ENCODE measurements at places on chromosomes 1 and 21.

- DNase-seq: no peak
Observed at GRCh38 chr1:182206626-182207239, 145.2 kb upstream of the ZNF648 start.

GRCh38 chr21:32372755-32373154, 20.1 kb downstream of the URB1 start:
- no peak for DNase-seq

GRCh38 chr1:192171123-192171522, 12.9 kb downstream of the RGS18 start:
- DNase-seq: no peak

DNA sequence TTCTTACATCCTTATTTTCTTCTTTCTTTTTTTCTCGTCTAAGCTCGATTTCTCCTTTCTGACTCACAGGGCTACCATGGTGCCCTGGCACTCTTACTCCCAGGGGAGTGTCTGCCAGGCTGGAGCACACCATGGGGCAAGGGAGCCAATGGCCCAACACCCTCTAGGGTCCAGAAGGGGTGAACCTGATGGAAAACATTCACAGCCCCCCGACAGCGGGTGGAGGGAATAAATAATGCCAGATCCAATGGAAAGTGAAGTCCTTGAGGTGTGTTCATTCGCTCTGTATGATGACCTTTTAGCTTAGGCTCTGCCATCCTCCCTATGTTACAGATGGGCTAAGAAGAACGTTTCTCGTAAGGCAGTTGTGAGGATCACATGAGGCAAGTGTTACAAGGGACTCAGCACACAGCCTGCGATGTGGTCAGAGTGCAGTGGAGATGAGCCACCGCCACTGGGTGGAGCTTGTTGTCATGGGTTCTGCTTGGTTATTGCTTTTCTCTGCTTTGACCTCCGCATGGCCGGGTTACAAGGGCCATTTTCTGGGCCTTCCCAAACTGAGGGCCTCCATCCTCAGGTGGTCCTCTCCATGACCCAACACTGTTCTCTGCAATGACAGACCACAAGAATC, 3.5 kb upstream of the FCMR start:
- DNase-seq: no peak

DNA sequence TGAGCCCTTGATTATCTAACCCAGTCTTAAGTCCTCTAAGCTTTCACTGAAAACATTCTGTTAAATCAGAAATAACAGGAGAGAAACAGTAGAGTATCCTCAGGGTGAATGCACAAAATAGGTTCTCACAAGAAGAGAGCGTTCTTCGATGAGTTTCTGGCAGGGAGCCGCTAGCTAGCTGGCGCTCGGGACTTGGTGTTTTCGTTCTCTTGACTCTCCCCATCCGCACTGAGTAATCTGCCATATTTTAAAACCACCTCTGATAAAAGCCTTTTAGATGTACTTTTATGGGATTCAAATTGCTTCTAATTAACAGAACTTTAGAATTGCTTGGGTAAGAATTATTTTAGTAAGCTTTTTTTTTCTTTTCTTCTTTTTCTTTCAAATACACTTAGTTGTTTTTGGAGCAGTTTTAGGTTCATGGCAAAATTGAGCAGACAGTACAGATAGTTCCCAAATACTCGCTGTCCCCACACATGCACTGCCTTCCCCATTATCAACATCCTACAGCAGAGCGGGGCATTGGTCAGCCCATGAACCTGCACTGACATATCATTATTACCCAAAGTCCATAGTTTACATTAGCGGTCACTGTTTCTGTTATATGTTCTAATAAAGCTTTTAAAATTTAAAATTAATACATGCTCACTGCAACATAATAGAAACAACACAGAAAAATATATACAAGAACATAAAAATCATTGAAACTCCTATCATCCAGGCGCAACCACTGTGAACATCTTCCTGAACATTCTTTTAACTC, 35.4 kb downstream of the PRDM2 start:
- peak; percentile 31 for DNase-seq

GRCh38 chr1:197526736-197527371, 248.4 kb downstream of the DENND1B start:
- no peak for DNase-seq

GRCh38 chr1:4595341-4596225, 58.8 kb upstream of the AJAP1 start:
- no peak for DNase-seq

DNA sequence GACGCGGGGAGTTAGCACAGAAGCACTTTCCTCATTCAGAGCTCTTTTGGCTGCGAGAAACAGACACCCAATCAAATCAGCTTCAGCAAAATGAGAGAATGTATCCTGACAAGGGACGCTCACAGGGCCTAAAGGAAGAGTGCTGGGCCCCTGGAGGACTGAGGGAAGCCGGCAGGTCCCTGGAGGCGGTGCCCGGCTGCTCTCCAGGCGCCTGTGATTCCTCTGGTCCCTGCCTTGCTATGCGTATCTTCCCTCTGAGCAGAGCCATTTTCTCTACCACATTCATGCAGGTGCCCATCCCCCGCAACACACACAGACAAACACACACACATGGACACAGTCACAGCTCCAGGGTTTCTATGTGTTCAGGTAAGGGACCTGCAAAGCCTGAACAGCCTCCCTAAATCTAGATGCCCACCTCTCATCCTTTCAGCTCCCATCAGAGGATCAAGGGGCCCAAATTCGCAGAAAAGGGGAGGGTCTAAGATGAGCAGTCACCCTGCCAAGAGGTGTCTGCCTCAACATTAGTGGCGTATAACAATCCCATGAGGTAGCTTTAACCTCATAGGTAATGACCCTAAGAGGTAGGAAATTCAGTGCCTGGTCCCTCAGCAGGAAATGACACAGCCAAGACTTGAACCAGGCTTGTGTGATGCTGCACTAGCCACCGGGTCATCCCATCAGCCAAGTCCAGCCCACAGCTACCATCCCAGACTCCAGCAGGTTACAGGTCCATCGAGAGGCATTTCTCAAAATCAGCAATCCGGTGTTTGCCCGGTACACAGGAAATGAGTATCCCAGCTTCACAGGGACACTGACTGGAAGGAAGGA, 29.0 kb downstream of the PTAFR start:
- no peak for DNase-seq

GRCh38 chr1:193456811-193457280, 270.4 kb upstream of the B3GALT2 start:
- no peak for DNase-seq

DNA sequence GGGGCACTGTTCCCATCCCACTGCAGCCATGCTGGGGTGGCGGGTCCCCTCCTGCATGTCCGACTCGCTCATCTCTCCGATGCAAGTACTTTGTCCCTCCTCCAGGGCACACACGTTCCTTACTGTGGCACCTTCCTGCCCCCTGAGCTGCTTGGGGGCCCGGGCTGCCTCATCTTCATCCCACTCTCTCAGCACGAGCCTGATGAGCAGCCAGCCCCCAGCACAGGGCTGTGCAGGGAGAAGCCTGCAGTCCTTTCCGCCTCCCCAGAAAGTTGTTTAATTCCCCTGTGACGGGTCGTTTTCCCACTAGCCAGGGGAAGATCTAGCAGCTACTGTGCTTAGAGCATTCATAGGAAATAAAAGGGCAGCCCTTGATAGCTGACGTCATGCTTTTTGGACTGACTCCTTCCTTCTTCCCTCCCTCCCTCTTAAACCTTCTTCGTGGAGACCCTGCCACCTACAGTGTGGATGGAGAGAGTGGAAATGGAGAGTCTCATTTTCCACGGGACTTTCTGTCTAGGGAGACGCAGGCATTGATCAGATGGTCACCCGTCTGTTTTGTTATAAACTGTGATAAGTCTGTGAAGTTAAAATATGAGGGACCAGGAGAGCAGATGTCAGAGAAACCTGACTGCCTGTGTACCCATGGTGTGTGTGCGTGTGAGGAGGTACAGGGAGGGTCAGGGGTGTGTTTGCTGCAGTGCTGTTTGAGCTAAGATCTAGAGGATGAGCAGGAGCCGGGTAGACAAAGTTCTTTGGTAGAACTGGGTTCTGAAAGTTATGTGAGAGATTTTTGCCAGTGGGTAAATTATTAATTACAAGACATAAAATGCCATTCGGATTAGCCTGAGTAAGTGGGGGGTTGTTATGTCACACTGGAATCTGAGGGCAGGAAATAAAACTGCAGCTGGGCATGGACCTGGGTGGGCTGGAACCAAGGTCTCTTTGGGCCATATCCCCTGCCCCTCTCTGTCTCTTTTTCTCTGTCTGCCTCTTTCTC, 34.3 kb downstream of the GPR137B start:
- peak; percentile 20 for DNase-seq

DNA sequence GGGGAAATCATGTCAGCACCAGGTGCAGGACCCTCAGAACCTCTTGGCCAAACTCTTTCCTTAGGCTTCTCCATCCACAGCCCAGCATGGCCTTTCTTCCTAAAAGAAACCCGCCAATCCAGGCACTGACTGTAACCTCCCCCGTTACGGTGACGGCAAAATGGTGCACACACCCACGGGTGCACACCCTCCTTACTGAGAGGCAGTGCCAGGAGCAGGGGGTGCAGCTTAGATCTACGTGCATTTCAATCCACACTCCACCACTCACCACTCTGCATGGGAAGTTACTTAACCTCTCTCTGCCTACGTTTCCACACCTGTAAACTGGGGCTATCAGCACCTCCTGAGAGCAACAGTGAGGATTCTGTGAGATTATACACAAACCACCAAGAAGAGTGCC, 31.0 kb downstream of the SUSD4 start:
- DNase-seq: no peak

DNA sequence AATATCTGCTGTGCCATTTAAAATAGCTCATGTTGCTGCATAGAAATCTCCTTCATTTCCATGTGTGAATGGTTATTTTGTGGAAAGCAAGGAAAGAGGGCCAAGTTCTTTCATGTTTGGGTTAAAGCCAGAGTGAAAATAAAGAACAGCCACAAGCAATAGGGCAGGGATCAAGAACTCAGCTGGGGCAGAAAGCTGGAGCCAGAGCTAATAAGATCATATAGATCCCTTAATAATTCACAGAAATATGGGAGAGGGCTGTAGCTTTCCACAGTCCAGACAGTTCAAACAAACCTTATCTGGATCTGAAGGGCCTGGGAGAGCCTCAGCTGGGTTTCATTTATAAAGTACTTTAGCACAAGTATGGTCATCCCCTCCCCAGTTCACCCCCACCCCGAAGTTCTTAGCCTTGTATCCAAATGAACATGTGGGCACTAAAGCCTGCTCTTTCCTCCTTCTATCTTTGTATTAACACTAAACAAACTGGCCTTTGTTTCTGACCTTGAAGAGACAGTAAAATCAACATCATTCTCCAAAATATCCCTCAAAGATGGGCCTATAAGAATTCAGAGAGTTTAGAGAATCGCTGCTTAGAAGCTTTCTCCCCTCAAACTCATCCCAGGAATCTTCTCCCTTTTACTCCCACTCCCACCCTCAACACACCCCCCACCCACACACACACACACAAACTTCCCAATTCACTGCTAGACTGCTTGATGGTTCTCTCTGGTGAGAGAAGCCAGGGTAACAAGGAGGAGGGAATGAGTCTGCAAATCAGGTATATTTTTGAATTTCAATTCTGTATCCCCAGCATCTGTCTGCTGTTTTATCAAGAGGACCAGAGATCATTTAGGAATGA, 41.7 kb downstream of the UTP25 start:
- DNase-seq: no peak

- no peak for DNase-seq
Observed at GRCh38 chr1:158728510-158729225, 8.1 kb upstream of the OR6K3 start.

- DNase-seq: peak; percentile 57
Observed at GRCh38 chr1:160777486-160778089, 18.4 kb upstream of the LY9 start.

- DNase-seq: no peak
Observed at GRCh38 chr1:14090062-14090461, 390.1 kb downstream of the PRDM2 start.

DNA sequence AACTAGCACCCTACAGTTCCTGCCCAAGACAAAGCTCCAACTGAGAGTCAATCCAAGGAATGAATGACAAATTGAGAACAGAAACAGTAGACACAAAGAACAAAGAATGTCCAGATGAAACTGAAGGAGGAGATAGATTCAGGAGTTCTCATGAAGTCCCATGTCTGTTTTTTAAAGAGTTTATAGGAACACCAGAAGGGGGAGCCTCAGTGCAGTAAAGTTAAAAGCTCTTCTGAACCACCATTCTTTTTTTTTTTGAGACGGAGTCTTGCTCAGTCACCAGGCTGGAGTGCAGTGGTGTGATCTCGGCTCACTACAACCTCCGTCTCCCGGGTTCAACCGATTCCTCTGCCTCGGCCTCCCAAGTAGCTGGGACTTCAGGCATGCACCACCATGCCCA, 323.6 kb downstream of the MRPL39 start:
- DNase-seq: no peak

DNA sequence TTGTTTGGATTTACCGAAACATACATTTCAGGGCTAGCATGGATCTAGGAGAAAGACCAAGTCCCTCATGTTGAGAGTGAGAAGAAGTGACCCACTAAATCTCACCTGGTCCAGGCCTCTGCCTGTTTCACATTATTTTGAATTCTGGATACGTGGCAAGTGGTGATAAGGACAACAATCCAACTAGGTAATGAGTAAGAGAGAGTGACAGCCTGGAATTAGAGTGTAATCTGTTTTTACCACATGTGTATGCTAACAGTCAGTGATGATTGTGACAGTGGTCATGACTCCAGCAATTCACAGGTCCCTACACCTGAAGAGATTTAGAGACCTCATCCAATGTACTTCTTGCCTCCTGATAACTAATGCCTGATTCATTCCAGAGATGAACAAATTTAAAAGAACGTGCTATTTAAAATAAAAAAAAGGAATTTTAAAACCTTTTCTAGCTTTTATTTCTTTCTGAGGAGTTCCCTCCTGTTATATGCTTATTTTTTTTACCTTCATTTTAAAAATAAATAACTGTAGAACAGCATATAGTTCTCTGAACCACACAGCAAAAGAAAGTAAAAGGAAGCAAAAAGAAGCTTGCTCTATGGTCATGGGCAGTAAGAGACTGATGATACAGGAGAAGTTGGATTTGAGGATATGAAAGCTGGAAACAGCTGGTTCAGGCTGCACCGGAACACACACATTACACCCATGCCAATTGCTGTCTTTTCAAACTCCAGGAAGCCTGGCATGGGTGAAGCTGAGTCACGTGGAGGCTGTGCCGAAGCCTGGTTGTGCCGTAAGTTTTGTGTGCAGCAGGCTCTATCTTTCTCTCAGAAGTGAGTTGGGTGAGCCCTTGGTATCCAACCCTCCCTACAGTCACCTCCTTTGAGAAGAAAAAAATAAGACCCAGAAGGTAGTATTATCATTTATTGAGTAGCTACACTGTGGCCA, 14.7 kb downstream of the C1orf116 start:
- no peak for DNase-seq
